ENCODE measurements at places on chromosomes 3 and 15.
A peak's percentile ranks its signal among the peaks of the same experiment; 100 is the strongest.

DNA sequence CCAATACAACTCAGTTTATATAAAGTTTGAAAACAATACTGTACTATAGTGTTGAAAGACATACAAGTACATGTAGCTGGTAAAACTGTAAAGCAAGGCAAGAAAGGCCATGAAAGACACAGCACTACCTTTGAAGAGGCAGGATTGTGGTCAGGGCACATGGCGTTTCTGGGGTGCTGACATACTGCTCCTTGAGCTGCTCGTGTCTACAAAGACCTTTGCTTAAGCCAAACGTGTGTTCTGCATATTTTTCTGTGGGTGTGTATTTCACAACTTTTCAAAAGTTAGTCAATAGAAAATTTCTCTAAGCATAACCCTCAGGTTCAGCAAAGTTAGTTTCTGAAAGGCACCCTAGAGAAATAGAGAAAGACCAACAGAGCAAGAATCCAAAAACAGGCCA, 14.1 kb upstream of the TOPAZ1 start:
- no peak for DNase-seq

DNA sequence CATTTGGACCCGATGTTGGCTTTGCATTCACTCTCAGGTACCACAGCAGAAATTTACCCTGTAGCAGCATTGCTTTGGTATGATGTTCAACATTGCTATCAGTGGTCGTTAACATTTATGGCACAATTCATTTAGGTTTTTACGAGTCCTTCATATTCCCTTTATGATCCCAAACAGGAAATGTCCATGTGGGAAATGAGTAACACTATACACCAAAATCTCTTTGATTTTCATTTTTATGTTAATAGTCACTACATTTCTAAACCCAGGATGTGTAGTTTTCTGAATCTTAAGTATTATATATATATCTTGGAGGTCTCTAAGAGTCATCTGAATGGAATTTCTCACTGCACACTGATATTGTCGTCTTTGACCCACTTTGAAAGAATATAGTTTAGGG, 78.5 kb upstream of the RBMS3 start:
- DNase-seq: no peak

DNA sequence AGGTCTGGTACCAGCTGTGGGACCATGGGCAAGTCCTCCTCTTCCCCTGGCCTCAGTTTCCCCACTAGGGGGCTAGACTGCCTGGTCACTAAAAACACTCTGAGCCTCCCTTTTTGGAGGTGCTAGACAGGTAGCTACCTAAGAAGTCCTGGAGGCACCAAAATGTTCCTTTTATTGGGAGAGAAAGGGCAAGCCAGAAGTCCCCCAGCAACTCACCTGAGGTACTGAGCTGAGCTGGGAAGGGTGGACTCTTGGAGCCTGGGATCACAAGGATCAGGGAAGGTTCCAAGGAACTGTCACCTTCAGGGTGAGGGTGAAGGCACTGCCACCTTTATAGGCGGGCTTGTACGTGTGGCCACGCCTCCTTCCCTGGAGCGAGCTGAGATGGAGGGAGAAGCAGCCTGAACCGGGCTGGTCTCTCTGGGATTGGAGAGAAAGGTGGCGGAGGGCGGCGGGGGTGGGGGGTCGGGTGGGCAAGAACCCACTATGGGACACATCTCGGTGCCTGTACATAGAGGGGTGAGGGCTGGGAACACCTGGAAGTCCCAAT, at the start of gene CYP1A1:
Gene CYP1A1, minus strand, starts transcription at position 304 of the 550 bp plus-strand sequence. CDS start 2,431 bp downstream, outside the sequence.
- DNase-seq: peak; percentile 31

- no peak for DNase-seq
These were observed 17.4 kb downstream of the FAN1 start for GRCh38 chr15:30921106-30921505.

- DNase-seq: no peak
These were observed 890.8 kb downstream of the NAALADL2 start for GRCh38 chr3:175749981-175750380.

- DNase-seq: no peak
These were observed 5.4 kb upstream of the P4HTM start for GRCh38 chr3:48984663-48985062.

- DNase-seq: peak; percentile 52
These were observed 66.5 kb upstream of the SH3GL3 start for GRCh38 chr15:83380682-83381081.

DNA sequence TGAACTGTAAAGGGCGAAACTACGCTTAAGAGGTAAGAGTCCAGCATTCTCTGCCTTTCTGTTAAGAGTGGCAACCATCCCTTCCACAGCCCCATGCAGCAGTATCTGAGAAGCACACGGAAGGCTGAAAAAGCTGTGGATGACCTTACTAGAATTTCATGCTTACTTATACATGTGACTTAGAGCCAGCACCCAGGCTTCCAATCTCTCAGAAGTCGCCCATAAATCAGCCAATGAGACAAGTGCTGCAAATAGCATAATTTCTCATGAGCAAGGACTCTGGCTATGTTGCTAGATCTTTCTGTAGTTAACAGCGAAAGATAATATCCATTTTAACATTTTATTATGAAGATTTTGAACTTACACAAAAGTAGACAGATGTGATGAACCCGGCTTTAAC, 65.3 kb downstream of the IGF2BP2 start:
- DNase-seq: no peak

DNA sequence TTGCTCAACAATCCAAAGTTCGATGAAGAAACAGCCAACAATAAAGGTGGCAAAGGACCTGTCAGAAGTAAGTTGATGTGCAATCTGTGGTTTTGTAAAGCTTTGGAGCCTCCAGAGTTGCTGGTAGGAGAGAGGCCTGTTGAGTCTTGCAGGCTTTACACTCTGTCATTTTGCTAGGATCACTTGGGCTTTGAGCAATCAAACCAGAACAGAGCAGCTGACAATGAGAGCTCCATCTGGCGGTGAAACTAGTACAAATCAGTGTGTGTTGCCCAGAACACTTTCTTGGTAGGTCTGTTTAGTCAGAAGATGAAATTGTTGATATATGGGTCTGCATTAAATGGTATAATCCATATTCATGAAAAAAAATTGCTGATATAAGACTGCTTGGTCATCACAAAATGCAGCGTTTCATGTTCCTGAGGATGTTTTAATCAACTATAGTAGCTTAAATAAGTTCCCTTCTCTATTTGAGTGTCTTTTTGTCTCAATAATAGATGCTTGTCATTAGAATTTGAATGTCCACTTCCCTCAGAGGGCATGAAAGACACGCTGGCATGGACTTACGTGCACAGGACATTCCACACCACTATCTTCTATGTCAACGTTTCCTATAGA, 25.7 kb downstream of the TMOD2 start:
- peak; percentile 77 for DNase-seq

GRCh38 chr3:166462891-166463470, 625.8 kb upstream of the BCHE start:
- DNase-seq: no peak

- no peak for DNase-seq
These were observed 81.1 kb upstream of the PLSCR4 start for GRCh38 chr3:146331967-146332366.

GRCh38 chr3:111035316-111035715, 36.3 kb upstream of the NECTIN3 start:
- DNase-seq: no peak

- DNase-seq: no peak
These were observed 15.5 kb downstream of the GLDN start for GRCh38 chr15:51356983-51357382.

GRCh38 chr3:32996048-32996754, 44.8 kb downstream of the CCR4 start:
- peak; percentile 73 for DNase-seq

DNA sequence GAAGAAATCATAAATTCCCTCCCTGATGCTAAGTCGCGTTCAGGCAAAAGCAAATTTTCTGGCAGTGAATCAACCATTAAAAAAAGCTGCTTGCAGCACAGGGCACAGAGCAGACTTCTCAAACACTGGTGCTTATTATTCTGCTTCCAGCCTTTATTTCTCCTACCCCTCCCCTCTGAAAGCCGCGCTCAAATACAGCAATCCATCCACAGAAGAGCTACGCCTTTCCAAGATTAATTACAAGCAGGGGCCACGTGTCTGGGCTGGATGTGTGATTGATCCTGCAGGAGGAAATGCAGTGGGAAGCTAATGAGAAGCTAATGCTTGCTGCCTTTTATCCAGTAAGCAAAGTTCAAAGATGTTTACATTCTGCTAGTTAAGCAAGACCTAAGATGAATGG, 134.9 kb upstream of the TOPAZ1 start:
- DNase-seq: no peak

- no peak for DNase-seq
These were observed 2.1 kb downstream of the LDHAL6B start for GRCh38 chr15:59208613-59209249.

- no peak for DNase-seq
These were observed 767 bp downstream of the SEMA3F start for GRCh38 chr3:50155891-50156290.

- DNase-seq: no peak
These were observed 53.9 kb upstream of the ATOSA start for GRCh38 chr15:52733088-52733487.

GRCh38 chr3:98359993-98360675, 6.5 kb downstream of the OR5K4 start:
- peak; percentile 65 for DNase-seq

GRCh38 chr3:98613616-98614015, 20.2 kb upstream of the CPOX start:
- DNase-seq: no peak

DNA sequence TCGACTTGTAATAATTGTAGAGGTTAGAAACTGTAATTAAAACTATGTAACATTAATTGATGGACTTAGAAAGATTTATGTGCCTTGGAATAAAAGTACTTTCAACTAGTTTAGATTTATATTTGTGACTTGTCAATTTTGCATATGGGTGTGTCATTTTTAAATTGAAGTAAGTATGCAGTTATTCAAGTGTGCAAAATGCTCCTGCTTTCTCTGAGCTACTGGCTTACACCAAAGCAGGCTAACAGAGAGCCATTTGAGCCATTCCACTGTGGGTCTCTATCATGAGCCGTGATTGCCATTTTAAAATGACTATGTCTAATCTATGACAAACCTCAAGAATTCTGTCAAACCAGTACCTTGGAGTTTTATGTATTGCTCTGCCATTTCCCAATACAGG, 345.0 kb upstream of the MDFIC2 start:
- no peak for DNase-seq

- DNase-seq: no peak
These were observed 308.9 kb upstream of the TMCO5A start for GRCh38 chr15:37625576-37625975.

GRCh38 chr15:58760385-58761009, 10.6 kb upstream of the MINDY2 start:
- no peak for DNase-seq

DNA sequence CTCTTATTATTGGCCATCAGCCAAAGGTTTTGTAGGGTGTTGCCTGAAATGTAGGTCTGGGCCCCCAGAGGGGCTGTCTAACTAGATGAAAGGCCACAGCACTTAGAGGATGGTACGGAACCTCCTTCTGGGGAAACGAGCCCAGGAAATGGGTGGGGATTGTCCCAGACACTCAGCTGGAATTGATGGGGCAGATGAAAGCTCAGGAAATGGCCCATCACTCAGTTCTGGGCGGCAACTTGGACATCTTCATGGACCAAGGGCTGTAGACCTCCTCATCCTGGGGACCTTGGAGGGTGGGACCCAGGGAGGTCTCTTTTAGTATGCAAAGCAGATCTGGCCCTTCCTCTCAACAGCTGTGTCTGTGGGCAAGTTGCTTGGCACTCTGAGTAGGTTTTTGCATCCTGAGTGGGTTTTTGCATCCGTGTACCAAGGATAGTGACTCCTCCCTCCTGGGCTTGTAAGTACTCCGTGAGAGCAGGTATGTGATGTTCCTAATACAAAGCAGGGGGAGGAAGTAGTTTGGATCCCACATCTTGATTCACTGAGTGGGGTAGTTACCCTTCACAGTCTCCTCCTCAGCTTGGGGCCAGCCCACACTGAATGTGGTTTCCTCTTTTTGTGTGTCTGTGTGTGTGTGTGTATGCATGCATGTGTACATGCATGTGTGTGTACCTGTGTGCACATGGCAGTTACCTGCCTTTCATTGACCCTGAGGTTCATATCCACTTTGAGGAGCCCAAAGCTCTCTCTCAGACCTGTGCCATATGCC, 292.0 kb downstream of the RPLP1 start:
- no peak for DNase-seq

GRCh38 chr15:66951531-66952320, 113.7 kb upstream of the SMAD3 start:
- no peak for DNase-seq

- DNase-seq: no peak
These were observed 28.5 kb upstream of the SPTBN5 start for GRCh38 chr15:41922353-41922752.

DNA sequence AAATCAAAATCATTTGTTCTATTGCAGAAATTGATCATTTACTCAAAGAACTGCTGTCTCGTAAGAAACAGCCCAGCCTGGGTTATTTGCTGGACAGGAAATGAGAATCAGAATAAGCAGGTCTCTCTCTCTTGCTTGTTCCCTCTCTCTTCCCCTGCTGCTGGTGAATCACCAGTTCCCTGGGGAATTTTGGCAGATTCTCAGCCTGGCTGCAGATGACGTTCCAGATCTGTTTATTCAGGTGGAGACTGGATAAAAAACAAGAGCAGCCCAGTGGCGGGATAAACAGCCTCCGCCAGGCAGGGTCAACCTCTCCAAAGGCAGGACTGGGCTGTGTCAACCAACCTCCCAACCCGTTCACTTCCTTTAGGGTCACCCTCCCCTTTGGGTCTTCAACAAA, 72.1 kb downstream of the LRIG1 start:
- no peak for DNase-seq

DNA sequence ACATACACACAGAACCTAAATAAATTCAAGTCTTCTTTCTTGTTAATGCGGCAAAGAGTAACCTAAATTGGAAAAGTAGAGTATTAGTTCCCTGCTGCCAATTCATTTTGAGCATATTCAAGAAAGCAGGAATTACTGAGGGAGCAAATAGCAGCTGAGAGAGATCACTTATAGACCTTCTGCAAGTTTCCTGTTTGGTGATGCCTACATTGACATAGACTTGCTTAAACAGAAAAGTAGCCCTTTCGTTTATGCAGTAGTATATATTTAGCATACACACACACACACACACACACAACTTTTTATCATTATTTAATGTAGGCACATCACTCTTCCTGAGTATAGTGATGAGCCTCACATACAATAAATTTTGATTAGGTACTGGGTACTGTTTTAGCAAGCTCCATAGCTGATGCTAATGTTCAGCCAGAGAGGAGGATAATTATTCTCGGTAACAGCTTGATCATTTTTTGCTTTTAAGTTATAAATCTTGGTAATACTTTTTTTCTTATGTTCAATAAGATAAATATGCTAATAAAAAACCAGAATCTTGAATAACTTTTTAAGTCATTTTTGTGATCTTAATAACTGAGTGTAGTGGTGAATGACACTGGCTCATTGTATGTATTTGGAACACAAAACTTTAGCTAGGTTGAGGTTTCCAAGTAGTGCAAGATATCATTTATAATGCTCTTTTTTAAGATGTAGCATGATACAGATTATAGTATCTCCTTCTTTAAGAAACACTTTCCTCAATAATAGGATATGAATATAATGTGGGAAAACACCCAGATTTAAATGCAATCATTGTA, 174.7 kb downstream of the MBNL1 start:
- no peak for DNase-seq

Data from activated CD4-positive, alpha-beta T cell treated with anti-CD3 and anti-CD28 coated beads, Interleukin-10, Interleukin-2, amounts not matched to agents 100 ng/mL and 50 ng/mL, durations not matched to agents 16 hours and 8 hours (primary cell).